Activated CD4-positive, alpha-beta T cell treated with anti-CD3 and anti-CD28 coated beads, Interleukin-2, amount 10 ng/mL, durations not matched to agents 7 days and 5 days (primary cell): ENCODE measurements at places on chromosomes 2 and 18. TPM values are rescaled to one million over a fixed set of nuclear protein-coding genes. Genes with fewer than 3 reads are reported as not detected.

Gene LDLRAD4
- total RNA-seq, result 28.6 TPM

DNA sequence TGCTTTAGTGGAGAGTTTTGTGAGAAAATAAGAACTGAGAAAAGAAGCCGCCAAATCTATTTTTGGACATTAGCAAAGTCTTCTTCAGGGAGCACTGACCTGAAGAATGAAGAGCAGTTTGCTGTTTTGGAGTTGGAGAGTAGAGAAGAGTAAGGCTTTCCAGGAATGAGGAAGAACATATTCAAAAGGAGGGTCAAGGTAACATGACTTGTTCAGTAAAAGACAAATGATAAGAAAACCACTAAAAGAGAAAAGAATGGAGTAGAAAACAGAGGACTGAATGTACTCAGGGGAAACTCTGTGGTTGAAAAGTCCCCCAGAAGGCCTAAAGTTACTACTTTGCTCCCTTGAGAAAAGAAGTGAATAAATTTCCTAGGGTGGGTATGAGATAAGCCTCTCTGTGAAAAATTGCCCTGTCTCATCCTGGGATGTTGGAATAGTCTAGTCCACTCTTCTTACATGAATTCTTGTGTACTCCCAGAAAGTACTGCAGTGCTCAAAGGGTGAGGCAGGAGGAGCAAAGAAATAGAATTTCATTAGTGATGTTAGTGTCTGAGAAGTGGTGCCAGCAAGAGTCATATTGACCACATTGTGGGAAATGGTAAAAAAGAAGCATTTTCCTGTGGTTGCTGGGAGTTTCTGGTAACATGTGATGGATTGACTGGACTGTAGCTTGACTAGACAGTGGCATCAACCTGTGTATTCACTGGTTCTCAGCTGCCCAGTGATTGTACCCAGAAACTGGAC is 27.8 kb downstream of the MBD5 start:
- H3K4me3 ChIP-seq, result no peak overlapping the region
- H3K27ac ChIP-seq, result no peak overlapping the region
- no peaks in the 10 kb centered on the region for H3K27me3 ChIP-seq
- DNase-seq, result no peak

DNA sequence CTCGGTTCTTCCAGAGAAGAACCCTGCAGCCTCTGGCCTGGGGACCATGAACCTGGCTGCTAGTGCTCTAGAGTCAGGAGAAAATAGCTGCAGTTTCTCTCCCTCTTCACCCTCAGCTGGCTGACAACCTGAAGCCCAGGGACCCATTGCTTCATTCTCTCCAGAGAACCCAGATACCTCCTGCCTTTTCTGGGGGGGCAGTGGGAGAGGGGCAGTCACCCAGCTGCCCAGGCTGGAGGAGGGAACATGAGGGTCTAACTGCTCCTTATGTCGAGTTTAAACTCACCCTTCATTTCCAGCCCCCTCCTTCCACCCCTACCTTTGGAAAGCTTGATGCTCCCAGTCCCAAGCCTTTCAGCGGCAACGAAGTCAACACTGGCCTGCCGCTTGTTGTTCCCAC is 7.6 kb upstream of the ZFAND2B start:
- H3K27me3 ChIP-seq, result no peaks in the 10 kb centered on the region
- no peak overlapping the region for H3K4me3 ChIP-seq
- peaks cover 7% of the 10 kb centered on the region for H3K4me1 ChIP-seq
- DNase-seq, result no peak
- H3K27ac ChIP-seq, result no peak overlapping the region

DNA sequence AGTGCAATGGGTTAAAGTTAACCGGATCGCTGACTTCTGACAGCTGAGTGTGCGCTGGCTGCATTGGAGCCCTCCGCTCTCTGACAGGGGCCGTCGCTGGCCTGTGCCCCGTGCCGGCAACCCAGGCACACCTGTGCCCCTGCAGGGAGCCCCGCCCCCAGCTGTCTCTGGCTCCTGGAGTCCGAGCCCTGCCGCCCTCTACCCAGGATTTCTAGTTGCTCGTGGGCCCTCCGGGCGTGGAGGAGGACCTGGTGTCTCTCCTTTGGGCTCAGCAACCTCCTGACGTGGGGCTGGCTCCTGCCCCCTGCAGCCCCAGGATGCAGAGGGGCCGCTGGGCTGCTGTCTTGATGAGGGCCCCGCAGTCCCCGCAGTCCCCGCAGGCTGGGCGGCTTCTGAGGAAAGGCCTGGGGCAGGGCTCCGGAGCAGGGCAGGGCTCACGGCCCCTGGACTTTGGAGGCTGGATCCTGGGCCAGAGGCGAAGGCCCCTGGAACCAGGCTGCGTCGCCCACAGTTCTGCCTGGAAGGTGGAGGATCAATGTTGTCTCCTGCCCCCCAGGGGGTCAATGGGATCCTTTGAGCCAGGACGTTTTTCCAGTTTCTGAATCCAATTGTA is 172.8 kb downstream of the RNF144A start:
- no peaks in the 10 kb centered on the region for H3K27me3 ChIP-seq
- no peaks in the 10 kb centered on the region for H3K36me3 ChIP-seq
- no peak overlapping the region for H3K4me3 ChIP-seq
- no peak overlapping the region for H3K27ac ChIP-seq
- no peak for DNase-seq
